ENCODE measurements at places on chromosomes 13 and 19. TPM values are rescaled to one million over a fixed set of nuclear protein-coding genes. Genes with fewer than 3 reads are reported as not detected.

GRCh38 chr19:16564842-16565241 is 7.4 kb downstream of the SLC35E1 start:
- H3K27me3 ChIP-seq = no peaks in the 10 kb centered on the region
- no peak overlapping the region for H3K27ac ChIP-seq
- H3K4me3 ChIP-seq = no peak overlapping the region
- DNase-seq = no peak
- H3K4me1 ChIP-seq = peaks cover 5% of the 10 kb centered on the region

Gene NOTCH3
- total RNA-seq = 162 TPM

DNA sequence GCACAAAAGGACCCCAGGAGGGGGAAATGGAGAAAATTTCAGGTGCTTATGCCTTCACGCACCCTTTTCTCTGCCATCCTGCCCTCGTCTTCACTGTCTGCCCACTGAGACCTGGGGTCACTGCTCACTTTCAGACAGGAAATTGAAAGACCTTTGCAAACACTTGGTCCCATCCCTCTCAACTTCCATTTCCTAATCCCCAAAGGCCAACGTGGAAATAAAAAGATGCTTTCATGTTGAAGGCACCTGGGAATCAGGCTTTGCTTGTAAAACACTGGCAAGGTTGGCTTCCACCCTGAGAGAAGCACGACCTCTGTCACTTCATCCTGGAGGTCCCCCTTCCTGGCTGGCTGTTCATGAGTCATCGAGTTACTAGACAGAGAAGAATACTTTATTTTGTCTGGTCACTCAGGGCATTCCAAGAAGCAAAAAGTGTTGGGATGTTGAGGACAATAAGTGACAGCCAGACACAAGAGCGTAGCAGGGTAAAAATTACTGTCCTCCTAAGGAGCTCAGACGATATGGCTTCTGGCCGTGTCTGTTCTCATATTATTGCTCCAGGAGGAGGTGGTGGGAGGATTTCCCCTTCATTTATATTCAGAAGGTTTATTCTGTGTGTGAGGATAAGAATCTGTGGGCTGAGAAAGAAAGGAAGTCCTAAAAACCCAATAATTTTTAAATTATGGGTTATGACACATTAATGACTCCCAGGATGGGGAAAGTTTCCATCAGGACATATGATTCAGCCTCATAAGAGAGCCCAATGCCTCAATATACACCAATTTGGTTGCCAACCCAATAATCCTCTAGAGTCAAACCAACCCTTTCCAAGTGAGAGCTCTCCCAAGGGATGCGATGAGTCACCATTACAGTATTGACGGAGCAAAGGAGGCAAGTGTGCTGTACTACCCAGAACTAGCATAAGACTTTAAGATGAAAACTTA is 409.0 kb downstream of the COG6 start:
- peaks cover 26% of the 10 kb centered on the region for H3K4me1 ChIP-seq
- no peak overlapping the region for H3K4me3 ChIP-seq
- no peak overlapping the region for H3K27ac ChIP-seq
- H3K36me3 ChIP-seq = no peaks in the 10 kb centered on the region
- no peaks in the 10 kb centered on the region for H3K27me3 ChIP-seq

DNA sequence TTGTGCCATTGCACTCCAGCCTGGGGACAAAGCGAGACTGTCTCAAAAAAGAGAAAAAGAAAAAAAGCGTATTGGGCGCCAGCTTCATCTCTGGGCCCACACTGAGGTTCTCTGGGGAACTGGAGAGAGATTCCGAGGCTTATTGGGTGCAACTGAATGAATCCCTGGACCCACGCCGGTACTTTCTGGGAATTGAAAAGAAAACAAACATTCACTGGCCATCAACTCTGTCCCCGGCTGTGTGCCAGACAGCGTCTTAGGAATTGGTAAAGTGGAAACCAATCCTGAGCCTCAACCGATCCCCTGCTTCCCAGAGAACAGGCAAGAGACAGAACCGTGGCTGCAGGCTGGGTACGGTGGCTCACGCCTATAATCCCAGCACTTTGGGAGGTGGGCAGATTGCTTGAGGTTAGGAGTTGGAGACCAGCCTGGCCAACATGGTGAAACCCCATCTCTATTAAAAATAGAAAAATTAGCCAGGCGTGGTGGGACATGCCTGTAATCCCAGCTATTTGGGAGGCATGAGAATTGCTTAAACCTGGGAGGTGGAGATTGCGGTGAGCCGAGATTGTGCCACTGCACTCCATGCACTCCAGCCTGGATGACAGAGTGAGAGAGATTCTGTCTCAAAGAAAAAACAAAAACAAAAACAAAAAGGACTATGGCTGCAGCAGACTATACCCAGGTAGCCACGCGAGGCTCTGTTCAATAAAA is 8.6 kb downstream of the ANO8 start:
- H3K4me3 ChIP-seq = no peak overlapping the region
- no peaks in the 10 kb centered on the region for H3K36me3 ChIP-seq
- H3K4me1 ChIP-seq = peaks cover 3% of the 10 kb centered on the region

- no peaks in the 10 kb centered on the region for H3K36me3 ChIP-seq
- no peak overlapping the region for H3K4me3 ChIP-seq
- H3K27me3 ChIP-seq = no peaks in the 10 kb centered on the region
- H3K27ac ChIP-seq = no peak overlapping the region
Observed at GRCh38 chr13:89490661-89491060, 1819.5 kb downstream of the SLITRK5 start.

DNA sequence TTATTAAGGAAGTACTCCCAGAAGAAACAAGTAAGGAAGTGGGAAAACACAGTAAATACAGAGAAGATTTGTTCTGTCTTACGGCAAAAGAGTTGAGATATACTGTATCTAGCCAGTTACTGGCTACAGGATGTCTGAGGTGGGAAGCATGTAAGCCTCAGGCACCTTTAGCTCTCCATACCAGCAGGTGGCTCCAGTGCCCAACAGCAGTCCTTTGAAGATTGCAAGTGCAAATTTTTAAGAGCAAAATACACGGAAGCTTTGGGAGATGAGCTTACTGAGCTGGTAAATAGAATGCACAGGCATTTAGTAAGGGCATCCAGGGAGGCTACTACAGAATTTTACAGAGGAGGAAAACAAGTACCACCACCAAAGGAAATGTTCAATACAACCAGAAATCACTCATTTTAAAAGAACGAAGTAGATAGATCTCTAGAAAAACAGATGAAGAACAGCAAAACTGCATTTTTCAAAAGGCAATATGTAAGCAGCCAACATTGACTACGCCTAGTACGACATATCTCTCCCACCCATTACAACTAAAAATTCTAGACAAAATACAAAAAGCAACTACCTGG is 57.9 kb upstream of the VSTM2B start:
- H3K27me3 ChIP-seq = no peaks in the 10 kb centered on the region
- no peak overlapping the region for H3K27ac ChIP-seq
- DNase-seq = no peak
- no peak overlapping the region for H3K4me3 ChIP-seq

- H3K36me3 ChIP-seq = peaks cover 84% of the 10 kb centered on the region
- no peaks in the 10 kb centered on the region for H3K27me3 ChIP-seq
Observed at GRCh38 chr19:38842439-38843174, 7.2 kb downstream of the HNRNPL start.

DNA sequence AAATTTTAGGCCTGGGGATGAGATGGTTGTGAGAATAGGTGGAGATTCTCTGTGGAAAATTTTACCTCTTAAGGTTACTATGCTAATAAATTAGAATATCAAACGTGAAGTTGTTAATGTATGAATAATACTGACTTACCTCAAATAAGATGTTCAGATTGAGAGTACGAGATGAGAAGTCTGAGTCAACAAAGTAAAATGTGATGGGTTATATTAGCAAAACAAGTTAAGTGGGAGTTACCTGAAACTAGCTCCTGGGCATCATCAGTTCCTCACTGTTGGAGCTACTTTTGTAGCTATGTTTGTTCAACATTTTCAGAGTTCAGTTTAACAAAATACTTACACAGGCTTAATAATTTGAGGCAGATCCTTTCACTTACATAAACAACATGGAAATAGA is 108.6 kb downstream of the PIBF1 start:
- no peaks in the 10 kb centered on the region for H3K27me3 ChIP-seq
- no peak for DNase-seq
- H3K36me3 ChIP-seq = no peaks in the 10 kb centered on the region
- H3K27ac ChIP-seq = no peak overlapping the region
- no peak overlapping the region for H3K4me3 ChIP-seq
- no peaks in the 10 kb centered on the region for H3K4me1 ChIP-seq

DNA sequence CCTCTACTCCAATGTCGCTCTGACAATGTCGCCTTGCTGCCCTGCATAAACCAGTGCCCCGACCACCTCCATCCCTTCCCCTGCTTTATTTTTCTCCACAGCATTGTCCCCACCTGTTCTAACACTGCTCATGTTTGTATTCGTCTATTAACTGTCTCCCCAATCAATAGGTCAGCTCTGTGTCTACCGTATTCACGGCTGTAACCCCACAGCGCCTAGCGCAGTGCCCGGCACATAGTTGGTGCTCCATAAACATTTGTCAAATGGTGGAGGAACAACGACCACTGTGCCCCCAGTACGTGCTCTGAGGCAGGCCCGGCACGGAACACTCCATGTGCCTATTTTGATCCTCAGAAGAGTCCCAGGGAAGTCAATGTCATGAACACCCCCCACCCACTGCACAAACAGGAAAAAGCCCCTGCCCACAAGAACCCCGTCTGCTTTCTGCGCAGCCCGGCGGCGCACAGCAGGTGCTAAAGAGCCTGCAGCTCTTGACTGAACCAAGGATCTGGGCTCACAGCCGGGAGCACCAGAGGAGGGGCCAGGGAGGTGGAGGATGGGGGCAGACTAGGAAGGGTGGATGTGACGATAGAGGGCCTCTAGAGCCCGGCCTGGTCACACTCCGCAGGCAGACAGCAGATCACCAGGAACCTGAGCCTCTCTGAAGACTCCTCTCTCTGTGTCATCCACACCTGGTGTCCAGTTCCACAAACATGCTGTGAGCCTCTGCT is 1.8 kb upstream of the CEACAM16 start:
- no peaks in the 10 kb centered on the region for H3K36me3 ChIP-seq
- peaks cover 6% of the 10 kb centered on the region for H3K4me1 ChIP-seq
- H3K27me3 ChIP-seq = no peaks in the 10 kb centered on the region
- no peak overlapping the region for H3K4me3 ChIP-seq
- H3K27ac ChIP-seq = no peak overlapping the region

- no peaks in the 10 kb centered on the region for H3K27me3 ChIP-seq
- peaks cover 5% of the 10 kb centered on the region for H3K36me3 ChIP-seq
- no peaks in the 10 kb centered on the region for H3K4me1 ChIP-seq
- H3K27ac ChIP-seq = no peak overlapping the region
- no peak overlapping the region for H3K4me3 ChIP-seq
Observed at GRCh38 chr13:98364179-98364578, 187.1 kb upstream of the RNF113B start.

All from astrocyte (in vitro differentiated cells and primary cell).